Suprapubic skin (tissue), 4 donors: ENCODE measurements at places on chromosomes 7 and 10.

- DNase-seq: no peak
Observed at GRCh38 chr7:102220229-102220850, 66.3 kb upstream of the SH2B2 start.

GRCh38 chr10:14433147-14433546 lies 102.4 kb upstream of the FRMD4A start:
- no peak for DNase-seq

DNA sequence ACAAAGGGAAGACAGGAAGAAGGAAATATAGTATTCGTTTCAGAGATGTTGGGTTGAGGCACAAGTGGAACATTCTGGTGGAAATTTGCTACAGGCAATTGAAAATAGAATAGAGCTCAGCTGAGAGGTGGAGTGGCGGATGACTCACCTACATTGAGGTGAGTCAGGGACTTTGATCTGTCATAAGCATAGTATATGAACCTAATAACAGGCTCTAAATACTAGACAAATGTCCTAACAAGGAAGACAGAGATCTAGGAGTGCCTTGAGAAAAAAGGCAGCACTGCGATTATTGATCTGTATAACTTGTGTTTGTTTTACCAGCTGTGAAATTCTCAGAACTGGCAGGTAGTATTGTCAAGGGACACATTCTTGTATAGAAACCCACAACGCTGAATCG lies 907 bp upstream of the IFRD1 start:
- DNase-seq: no peak

DNA sequence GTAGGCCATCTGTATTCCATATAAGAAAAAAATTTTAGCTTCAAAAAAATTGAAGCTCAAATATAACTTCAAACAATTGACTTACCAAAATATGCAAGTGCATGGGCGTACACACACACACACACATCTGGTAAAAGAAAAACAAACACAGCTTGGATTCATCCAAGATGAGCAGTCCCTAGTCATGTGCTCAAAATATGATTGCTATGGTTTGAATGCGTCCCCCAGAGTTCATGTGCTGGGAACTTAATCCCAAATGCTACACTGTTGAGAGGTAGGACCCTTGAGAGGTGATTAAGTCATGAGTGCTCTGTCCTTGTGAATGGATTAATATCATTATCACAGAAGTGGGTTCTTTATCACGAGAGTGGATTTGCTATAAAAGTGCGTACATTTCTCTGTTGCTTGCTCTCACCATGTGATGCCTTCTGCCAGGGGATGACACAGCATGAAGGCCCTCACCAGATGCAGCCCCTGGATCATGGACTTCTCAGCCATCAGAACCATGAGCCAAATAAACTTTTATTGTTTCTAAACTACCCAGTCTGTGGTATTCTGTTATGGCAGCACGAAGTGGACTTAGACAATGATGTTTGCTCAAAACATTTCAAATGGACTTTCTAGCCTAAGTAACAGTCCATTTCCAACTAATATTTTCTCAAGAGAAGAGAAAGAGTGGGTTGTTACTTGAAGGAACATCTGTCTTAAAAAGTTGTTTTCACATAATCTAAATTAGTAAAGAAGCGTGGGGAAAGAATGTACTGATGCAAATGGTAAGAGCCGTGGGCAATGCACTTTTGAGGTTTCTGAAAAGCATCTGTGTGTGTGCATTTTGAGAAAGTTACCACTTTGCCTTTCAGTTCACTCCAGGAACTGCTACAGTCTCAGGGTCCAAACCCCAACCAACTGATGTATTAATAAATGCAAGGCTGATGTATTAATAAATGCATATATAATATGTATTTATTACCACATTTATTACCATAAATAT lies 15.1 kb upstream of the SVIL start:
- no peak for DNase-seq

GRCh38 chr10:73413108-73413527 lies 740 bp downstream of the ANXA7 start:
- DNase-seq: no peak

- no peak for DNase-seq
Observed at GRCh38 chr7:129435414-129435829, 1.2 kb downstream of the STRIP2 start.

- DNase-seq: peak; percentile 56
Observed at GRCh38 chr10:123577921-123578461, 88.2 kb upstream of the GPR26 start.

DNA sequence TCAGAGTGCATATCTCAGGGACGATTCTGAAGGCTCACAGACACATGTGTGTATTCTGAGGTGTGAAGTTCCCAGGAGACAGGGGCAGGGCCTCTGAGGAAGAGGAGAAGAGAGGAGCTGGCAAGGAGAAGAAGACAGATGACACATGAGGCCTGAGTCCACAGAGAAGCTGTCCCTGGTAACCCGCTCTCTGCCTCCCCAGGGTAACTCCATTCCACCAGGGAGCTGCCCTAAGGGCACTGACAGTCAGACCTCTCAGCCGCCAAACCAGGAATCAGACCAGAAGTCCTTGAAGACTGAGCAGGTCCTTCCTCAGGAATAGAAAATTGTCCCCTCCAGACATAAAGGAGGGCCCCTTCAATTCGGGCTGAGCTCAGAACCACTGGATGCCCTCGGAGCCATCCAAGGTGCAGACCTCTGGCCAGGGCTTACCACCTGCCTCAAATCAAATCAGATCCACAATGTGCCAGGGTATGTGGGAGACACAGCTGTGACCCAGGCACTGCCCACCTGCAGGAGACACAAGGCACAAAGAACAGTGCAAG lies 57.4 kb downstream of the TLL2 start:
- DNase-seq: no peak

- no peak for DNase-seq
Observed at GRCh38 chr7:96331233-96331632, 9.3 kb upstream of the SLC25A13 start.

DNA sequence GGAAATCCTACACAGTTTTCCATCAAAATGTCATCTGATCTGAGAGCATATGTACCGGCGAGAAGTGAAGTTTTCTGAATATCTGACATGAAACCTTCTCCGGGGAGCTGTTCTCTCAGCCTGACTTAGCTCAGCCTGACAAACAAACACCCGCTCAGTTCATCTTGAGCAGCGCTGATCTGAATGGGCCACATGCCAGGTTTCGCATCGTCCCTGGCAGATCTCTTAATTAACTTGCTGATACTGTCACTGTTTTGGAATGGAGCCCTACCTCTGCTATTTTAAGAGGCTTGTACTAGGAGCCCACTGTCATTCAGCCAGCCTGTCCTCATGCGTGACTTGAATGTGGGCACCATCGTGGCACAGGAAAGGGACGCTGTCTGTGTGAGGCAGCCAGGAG lies 109.2 kb downstream of the STRA8 start:
- DNase-seq: no peak

GRCh38 chr10:102450374-102451104 lies 804 bp downstream of the C10orf95 start:
- peak; percentile 84 for DNase-seq

GRCh38 chr7:57199252-57199651 lies 67.0 kb upstream of the ZNF479 start:
- DNase-seq: no peak

DNA sequence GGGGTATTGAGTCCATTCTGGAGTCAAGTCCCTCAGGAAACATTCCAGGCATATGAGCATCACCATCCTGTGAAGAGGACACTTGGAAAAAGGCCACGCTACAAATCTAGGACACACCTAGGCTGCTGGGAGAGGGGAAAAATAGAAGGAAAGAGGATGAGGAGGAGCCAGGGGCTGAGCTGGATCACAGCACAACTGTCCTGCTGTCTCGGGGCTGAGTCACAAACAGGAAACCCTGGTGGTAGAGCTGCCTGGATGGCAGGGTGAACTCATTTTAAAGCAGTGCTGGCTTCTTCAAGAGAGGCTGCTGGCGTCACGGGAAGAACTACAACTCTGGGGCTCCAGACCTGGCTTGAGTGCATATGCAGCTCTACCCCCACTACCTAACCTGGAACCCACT lies 151.5 kb downstream of the RNF216 start:
- DNase-seq: no peak

GRCh38 chr10:57955076-57955475 lies 312.6 kb downstream of the IPMK start:
- DNase-seq: no peak

GRCh38 chr7:147510923-147511322 lies 1079.6 kb upstream of the C7orf33 start:
- DNase-seq: no peak

DNA sequence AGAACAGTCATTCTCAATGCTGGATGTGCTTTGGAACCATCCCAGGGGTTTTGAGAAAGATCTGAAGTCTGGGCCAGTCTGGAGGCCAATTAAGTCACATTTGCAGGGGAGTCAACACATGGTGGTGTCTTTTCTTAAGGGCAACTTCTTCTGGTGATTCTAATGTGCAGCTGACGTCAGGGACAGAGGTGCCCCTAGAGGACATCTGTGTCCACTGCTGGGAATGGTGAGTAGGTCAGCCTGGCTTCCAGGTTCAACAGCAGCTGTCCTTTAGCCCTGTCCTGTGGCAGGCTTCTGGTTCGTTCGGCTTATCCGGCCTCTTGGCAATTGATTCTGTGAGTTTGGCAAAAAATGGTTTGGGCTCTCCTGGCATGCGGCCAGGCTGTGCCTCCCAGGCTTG lies 269.7 kb upstream of the HABP2 start:
- no peak for DNase-seq

- no peak for DNase-seq
Observed at GRCh38 chr10:12768156-12769100, 233.1 kb downstream of the CCDC3 start.
